ENCODE measurements at places on chromosomes 5 and 9. TPM values are rescaled to one million over a fixed set of nuclear protein-coding genes. Genes with fewer than 3 reads are reported as not detected.

- H3K27ac ChIP-seq: peak overlapping the region; percentile 63
- H3K4me3 ChIP-seq: peak overlapping the region; percentile 1
These were observed 23.9 kb downstream of the PIK3R1 start for GRCh38 chr5:68239487-68239886.

C5orf58 gene
- total RNA-seq: not detected

GRCh38 chr5:60494635-60495034 is 205.3 kb downstream of the DEPDC1B start:
- no peak for DNase-seq
- no peaks in the 10 kb centered on the region for H3K36me3 ChIP-seq
- H3K4me3 ChIP-seq: no peak overlapping the region
- no peaks in the 10 kb centered on the region for H3K4me1 ChIP-seq
- H3K27ac ChIP-seq: no peak overlapping the region

DNA sequence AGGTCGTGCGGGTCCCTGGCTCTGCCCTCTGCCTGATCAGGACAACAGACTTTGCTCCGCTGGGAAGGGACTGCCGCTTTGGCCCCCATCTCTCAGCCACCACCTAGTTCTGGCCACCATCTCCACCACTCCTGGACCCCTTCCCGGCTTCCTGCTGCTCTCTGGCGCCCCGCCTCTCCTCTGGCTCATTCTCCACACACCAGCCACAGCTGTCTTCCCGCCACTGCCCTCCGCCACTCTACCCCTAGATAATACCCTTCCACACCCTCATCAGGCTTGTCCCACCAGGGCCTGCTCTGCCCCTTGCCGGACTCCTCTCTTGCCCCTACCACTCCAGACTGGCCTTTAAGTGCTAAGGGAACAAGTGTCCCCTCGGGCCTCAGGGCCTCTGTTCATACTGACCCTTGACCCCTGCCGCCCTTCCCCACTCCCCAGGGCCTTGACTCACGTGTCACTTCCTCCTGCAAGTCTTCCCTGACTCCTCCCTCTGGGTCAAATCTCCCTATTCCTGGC is 3.0 kb upstream of the CDX1 start:
- no peaks in the 10 kb centered on the region for H3K27me3 ChIP-seq
- peak overlapping the region; percentile 83 for H3K27ac ChIP-seq
- H3K36me3 ChIP-seq: no peaks in the 10 kb centered on the region
- H3K4me3 ChIP-seq: no peak overlapping the region
- H3K4me1 ChIP-seq: peaks cover 65% of the 10 kb centered on the region

DNA sequence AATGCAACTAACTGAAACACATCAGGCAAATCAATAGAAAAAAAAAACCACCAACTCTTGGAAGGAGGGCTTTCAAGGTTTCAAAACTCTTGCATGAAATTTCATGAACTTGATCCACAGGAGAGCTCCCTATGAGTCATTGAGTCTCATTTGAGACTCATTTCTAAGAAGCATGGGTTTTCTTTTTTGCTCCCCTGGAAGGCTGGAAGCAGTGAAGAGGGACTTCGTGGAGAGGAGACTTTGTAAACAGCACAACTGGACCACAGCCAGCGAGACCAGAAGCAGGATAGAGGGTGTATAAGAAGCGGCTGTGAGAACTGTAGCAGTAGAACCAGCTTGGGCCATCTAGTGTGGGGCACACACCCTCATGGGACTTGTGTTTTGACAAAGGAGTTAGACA is 41.2 kb upstream of the RAPGEF1 start:
- no peak for DNase-seq
- no peaks in the 10 kb centered on the region for H3K27me3 ChIP-seq
- H3K27ac ChIP-seq: no peak overlapping the region
- H3K36me3 ChIP-seq: no peaks in the 10 kb centered on the region

DNA sequence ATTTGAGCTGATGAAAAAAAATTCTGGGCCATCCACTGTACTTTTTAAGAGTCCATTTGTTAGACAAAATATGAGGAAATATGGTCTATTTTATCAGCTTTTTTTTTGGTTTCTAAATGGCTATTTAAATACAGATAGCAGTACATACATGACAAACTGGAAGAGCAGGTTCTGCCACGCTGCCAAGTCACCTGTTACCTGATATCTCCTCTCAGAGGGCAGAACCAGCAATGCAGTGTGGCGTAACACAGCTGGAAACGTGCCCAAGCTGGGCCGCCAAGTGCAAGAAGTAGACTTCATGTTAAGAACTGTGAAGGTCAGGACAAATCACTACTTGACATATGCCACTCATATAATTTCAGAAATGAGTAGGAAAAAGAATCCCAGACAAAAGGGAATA is 8.1 kb downstream of the MCIDAS start:
- DNase-seq: no peak
- no peak overlapping the region for H3K27ac ChIP-seq
- H3K27me3 ChIP-seq: no peaks in the 10 kb centered on the region
- H3K36me3 ChIP-seq: no peaks in the 10 kb centered on the region
- no peak overlapping the region for H3K4me3 ChIP-seq

DNA sequence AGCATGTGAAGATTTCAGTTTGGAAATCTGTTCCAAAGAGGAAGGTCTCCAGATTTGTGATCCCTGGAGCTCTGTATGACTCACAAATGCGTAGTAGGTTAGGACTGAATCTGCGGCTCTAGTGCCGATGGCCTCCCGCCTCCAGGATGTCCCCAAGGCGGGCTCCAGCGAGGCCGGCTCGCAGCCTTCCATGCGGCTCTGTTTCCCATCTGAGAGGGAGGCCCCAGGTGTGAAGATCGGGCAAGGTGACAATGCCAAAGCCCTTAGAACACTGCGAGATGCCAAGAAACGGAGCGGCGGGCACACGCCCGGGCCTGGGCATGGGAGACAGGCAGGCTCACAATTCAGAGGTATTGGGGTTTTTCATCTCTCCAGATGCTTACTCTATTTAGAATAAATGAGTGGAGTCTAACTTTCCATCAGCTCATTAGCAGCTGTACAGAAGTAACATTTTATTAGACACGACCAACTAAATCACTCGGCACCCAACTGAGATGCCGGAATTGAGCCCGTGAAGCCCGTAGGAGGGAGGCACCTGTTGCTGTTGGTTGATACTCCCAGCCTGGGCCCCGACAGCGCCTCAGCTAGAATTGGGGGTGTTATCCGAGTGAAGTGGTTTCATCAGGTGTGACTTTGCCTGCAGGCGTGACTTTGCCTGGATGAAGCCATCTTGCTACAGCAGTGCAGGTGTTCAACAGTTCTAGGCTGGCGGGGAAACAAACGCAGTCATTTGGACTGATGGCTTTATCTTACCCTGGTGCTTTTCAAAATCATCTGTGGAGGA is 7.4 kb upstream of the MRPS2 start:
- no peak overlapping the region for H3K4me3 ChIP-seq
- no peak for DNase-seq
- no peak overlapping the region for H3K27ac ChIP-seq
- H3K27me3 ChIP-seq: no peaks in the 10 kb centered on the region

DDX4 gene
- total RNA-seq: not detected

DNA sequence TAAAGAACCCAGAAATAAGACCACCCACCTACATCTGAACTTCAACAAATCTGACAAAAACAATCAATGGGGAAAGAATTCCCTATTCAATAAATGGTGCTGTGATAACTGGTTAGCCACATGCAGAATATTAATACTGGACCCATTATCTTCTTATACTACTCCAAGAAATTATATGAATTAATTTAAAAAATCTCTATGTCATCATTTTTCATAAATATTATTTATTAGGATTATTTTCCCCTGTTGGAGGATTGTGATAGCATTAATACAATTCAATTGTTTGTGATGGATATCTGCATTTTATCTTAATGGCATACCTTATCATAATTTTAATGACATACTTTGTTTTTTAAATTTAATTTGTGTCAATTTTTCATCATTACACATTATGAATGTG is 682.2 kb upstream of the CTNND2 start:
- H3K27me3 ChIP-seq: no peaks in the 10 kb centered on the region
- no peaks in the 10 kb centered on the region for H3K4me1 ChIP-seq
- H3K4me3 ChIP-seq: no peak overlapping the region
- no peaks in the 10 kb centered on the region for H3K36me3 ChIP-seq

GRCh38 chr5:91635950-91636734 is 253.0 kb upstream of the ARRDC3 start:
- no peaks in the 10 kb centered on the region for H3K4me1 ChIP-seq
- H3K4me3 ChIP-seq: no peak overlapping the region
- DNase-seq: no peak
- no peaks in the 10 kb centered on the region for H3K36me3 ChIP-seq

- H3K4me3 ChIP-seq: no peak overlapping the region
- no peaks in the 10 kb centered on the region for H3K4me1 ChIP-seq
- H3K27me3 ChIP-seq: no peaks in the 10 kb centered on the region
- no peak overlapping the region for H3K27ac ChIP-seq
- H3K36me3 ChIP-seq: no peaks in the 10 kb centered on the region
These were observed 604.2 kb upstream of the CLINT1 start for GRCh38 chr5:158463188-158463587.

- H3K36me3 ChIP-seq: no peaks in the 10 kb centered on the region
- peaks cover 46% of the 10 kb centered on the region for H3K4me1 ChIP-seq
- no peak within 1 kb of the TSS for H3K4me3 ChIP-seq
- H3K27me3 ChIP-seq: peaks cover 15% of the 10 kb centered on the region
- no peak for DNase-seq
- no peak within 1 kb of the TSS for H3K27ac ChIP-seq
These were observed at the start of gene TLX3 for GRCh38 chr5:171308453-171309275. Gene TLX3 (plus strand): TSS chr5:171309248. CDS start chr5:171309366, 118 bp downstream.

- H3K4me1 ChIP-seq: peaks cover 59% of the 10 kb centered on the region
- no peaks in the 10 kb centered on the region for H3K36me3 ChIP-seq
- no peaks in the 10 kb centered on the region for H3K27me3 ChIP-seq
- H3K4me3 ChIP-seq: no peak overlapping the region
- H3K27ac ChIP-seq: peak overlapping the region; percentile 66
These were observed 22.6 kb upstream of the ASPN start for GRCh38 chr9:92504881-92505280.

SMIM33 gene
- not detected for total RNA-seq

GRCh38 chr9:32161720-32162119 is 222.7 kb upstream of the ACO1 start:
- no peaks in the 10 kb centered on the region for H3K27me3 ChIP-seq
- H3K4me3 ChIP-seq: no peak overlapping the region

- no peak for DNase-seq
- no peak overlapping the region for H3K27ac ChIP-seq
- no peaks in the 10 kb centered on the region for H3K4me1 ChIP-seq
- no peaks in the 10 kb centered on the region for H3K27me3 ChIP-seq
These were observed 22.1 kb downstream of the TAS2R1 start for GRCh38 chr5:9608093-9608492.

GRCh38 chr5:32785611-32786254 is 74.6 kb downstream of the NPR3 start:
- no peak overlapping the region for H3K4me3 ChIP-seq
- no peak overlapping the region for H3K27ac ChIP-seq
- H3K27me3 ChIP-seq: no peaks in the 10 kb centered on the region
- H3K36me3 ChIP-seq: no peaks in the 10 kb centered on the region
- DNase-seq: no peak
- no peaks in the 10 kb centered on the region for H3K4me1 ChIP-seq

GFI1B gene
- total RNA-seq: not detected

PCDHGB1 gene
- total RNA-seq: 3.9 TPM

- no peaks in the 10 kb centered on the region for H3K27me3 ChIP-seq
- H3K4me3 ChIP-seq: no peak overlapping the region
- H3K4me1 ChIP-seq: peaks cover 12% of the 10 kb centered on the region
- no peak for DNase-seq
- no peaks in the 10 kb centered on the region for H3K36me3 ChIP-seq
These were observed 139.8 kb downstream of the DOCK8 start for GRCh38 chr9:354453-354852.

ZFP37 gene
- 3.7 TPM for total RNA-seq

DTWD2 gene
- total RNA-seq: 7.9 TPM

GRCh38 chr5:98004463-98004862 is 769.0 kb upstream of the RGMB start:
- no peaks in the 10 kb centered on the region for H3K36me3 ChIP-seq
- H3K27me3 ChIP-seq: no peaks in the 10 kb centered on the region
- no peaks in the 10 kb centered on the region for H3K4me1 ChIP-seq

DNA sequence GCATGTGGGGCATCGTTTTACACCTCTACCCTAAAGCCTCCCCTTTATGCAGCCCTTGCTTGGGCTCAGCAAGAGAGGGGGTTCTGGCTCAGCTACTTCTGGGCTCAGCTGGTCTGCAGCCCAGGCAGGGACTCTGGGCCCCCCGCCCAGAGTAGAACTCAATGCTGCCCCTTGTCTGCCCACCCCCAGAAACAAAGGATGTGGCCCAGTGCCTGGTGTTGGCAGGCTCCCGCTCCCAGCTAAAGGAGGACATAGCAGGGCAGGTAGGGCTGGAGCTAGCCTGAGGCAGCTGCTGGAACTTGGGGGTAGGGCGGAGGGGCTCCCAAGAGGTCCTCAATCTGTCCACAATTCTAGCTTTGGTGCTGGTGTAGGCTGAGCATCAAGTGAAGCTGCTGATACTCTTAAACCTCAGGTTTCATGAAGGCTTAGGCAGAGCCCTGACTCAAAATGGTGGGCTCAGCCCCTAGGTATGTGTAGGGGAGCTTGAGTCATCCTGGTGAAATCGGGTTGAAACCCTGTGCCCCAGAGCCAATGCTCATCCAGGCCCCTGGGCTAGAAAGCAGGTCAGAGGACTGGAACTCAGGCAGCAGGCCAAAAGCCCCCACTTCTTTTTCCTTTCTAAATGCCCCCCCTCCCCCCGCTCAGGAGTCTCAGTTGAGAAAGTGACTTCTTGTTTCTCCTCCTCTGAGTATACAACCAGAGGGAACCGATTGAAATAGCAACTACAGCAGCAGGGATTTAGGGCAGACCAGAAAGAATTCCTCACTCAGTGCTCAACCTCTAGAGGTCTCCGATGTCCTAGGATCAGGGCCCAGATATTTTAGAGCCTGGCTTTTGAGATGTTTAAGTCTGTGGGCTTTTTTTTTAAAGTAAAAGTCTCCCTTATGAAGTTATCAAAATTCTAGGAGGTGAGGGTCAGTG is 11.4 kb downstream of the PSD2 start:
- DNase-seq: no peak
- no peak overlapping the region for H3K4me3 ChIP-seq
- no peaks in the 10 kb centered on the region for H3K36me3 ChIP-seq

GRCh38 chr9:136856541-136857141 is 4.5 kb downstream of the MAMDC4 start:
- no peak overlapping the region for H3K4me3 ChIP-seq
- no peaks in the 10 kb centered on the region for H3K27me3 ChIP-seq
- H3K27ac ChIP-seq: no peak overlapping the region
- no peaks in the 10 kb centered on the region for H3K36me3 ChIP-seq

ACER2 gene
- 3.9 TPM for total RNA-seq

- no peak for DNase-seq
- no peak overlapping the region for H3K4me3 ChIP-seq
- H3K4me1 ChIP-seq: no peaks in the 10 kb centered on the region
- no peak overlapping the region for H3K27ac ChIP-seq
These were observed 197.2 kb upstream of the S1PR3 start for GRCh38 chr9:88794100-88794499.

All from vagina (tissue), 2 donors.